ENCODE measurements at places on chromosomes 1 and 21.

DNA sequence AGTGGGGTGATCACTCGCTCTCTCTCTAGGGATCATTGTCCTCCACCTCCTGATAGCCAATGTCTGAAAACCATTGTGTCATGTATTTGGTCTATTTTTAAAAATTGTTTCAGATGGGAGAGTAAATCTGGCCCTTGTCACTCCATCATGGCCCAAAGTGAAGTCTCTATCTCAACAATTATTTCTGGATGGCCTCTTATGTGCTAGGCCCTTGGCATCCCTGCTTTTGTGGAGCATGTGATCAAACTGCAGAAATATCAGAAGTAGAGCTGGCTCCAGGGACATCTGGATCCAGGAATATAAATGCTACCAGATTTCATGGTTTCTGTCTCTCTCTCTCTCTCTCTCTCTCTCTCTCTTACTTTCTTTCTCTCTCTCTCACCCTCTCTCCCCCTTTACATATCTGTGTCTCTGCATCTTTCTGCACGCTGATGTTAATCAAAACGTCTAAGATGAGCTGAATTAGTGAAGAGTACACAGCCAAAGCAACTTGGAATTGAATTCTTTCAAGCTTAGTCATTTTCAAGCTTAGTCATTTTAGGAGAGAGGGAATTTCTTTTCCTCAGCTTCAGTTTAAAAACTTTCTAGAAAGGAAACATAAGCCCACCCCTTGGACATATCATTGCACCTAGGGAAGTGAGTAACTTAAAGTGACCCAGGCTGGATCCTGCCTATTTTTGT lies 47.4 kb upstream of the DOCK7 start:
- no peak for DNase-seq

DNA sequence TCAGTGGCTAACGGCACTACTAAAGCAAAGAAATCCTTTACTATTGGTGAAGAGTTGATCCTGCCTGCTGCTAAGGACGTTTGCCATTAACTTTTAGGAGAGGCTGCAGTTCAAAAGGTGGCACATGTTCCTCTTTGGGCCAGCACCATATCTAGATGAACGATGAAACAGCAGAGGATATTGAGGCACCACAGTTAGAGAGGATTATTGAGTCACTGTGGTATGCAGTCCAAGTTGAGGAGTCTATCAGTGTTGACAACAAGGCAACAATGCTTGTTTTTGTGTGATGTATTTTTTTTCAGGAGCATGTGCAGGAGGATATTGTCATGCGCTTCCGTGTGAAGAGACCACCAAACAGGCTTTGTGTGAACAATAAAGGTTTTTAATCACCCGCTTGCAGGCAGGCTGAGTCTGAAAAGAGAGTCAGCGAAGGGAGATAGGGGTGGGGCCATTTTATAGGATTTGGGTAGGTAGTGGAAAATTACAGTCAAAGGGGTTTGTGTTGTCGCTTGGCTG lies 80.9 kb downstream of the UCHL5 start:
- DNase-seq, result no peak

DNA sequence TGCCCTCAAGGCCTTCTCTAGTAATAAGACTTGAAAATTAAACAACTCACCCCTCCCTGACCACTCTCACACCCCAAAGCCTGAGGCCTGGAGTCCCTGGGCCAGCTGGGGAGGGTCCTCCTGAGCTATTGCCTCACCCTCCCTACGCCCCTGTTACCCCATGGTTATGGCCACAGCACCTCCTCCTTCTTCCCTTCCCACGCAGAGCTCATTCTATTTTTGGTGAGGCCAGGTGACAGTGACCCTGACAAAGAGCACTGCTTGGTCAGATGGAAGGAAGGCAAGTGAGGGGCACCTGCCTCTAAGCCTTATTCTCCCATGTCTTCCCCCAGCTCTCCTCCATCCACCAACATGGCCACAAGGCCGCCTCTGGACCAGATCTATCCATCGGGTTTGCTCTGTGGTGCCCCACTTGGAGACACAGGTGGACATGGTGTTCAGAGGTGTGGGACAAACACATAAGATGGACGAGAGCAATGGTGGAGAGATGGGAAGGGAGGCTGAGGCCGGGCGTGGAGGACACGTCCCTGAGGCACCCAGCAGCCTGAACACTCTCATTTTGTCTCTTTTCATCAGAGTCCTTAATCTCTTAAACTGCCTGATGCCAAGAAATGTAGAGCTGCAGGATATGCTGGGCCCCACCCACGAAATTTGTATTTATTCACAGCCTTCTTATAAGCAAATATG lies 42.6 kb downstream of the FCRL5 start:
- DNase-seq, result no peak

DNA sequence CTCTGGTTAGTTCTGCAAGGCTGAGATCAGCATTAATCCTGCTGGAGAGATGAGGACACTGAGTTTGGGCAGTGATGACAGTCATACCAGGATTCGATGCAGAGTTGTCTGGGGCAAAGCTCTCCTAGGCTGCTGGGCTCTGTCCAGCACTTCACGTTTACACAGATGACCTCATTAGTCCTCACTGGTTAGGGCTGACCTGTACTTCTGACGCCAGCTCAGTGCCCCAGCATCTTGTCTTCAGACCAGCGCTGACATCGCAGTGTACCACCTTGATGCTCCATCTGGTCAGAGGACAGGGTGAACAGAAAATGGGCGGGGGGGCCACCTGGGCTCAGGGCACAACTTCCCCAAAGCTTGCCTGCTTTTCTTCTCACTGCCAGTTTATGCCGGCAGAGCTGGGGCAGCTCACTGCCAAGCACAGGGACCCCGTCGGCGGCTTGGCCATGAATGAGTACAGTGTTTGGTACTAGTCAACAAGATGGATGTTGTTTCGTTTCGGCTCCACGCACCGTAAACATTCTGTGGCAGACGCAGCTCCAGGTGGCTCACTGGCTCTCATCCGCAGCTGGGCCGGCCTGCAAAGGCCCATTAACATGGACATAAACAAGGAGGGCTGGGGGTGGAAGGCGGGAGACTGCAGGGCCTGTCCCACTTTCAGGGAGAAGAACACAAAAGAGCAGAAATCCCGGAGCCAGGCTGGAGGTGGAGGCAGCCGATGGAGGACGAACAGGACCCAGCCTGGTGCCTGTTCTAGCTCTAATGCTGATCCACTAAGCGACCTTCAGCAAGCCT lies 118.7 kb downstream of the GLIS1 start:
- DNase-seq, result peak; percentile 72

DNA sequence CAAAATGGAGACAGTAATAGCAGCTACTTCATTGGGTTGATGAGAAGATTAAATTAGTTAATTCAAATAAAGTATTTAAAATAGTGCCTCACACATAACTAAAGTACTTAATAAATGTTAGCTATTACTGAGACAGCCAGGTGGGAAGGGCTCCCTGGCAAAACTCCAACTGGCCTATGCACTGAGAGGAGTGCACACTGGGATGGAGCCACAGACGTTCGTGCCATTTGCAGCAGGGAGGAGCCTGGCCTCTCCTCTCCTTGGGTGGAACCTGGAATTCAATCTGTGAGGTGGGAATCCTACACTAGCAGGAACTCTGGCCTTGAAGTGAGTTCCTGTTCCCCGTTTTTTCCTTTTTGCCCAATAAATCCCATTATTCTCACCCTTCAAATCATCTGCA lies 28.1 kb downstream of the SLC5A9 start:
- no peak for DNase-seq

DNA sequence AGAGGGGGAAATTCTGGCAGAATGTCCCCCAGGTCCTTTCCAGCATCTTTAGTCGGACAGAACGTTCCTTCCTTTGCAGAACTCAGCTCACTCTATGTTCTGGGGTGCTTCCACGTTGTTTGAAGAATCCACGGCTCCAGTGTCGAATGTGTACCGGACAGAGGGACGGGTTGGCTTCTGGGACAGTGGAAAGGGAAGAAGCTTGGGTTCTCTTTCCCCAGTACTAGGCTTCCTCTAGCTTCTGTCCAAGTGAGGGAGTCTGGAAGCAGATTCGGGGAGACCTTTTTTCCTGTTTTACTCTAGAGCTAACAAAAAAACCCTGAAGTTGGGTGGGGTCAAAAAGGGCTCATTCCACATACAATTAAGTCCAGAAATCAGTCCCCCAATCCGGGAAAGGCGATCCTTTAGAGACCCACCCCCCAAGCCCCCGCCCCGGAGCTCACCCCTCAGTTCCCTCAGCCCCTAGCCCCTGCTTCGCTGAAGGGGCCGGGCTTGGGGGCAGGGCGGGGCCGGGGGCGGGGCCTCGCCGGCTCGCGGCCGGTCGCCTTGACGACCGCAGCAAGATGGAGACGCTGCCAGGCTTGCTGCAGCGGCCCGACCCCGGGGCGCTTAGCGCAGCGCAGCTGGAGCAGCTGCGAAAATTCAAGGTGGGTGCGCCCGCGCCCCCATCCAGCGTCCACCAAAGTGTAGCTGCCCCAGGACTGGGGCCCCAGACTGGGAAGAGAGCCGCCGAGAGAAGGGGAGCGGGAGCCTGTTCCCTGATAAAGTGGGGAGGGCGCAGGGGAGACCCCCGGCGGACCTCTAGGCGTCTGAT lies at the start of gene RIIAD1:
RIIAD1 (plus strand) TSS at position 549 of the 814 bp plus-strand sequence; CDS start at position 564, 15 bp downstream.
- DNase-seq, result no peak

GRCh38 chr21:18810136-18810535 lies 406.6 kb upstream of the TMPRSS15 start:
- no peak for DNase-seq

DNA sequence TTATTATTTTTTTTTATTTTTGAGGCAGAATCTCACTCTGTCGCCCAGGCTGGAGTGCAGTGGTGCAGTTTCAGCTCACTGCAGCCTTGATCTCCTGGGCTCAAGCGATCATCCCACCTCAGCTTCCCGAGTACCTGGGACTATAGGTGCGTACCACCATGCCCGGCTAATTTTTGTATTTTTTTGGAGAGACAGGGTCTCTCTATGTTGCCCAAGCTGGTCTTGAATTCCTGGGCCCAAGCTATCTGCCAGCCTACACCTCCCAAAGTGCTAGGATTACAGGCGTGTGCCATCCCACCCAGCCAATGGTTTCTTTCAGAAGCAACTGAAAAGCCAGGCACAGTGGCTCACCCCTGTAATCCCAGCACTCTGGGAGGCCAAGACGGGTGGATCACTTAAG lies 2.3 kb downstream of the KRTCAP2 start:
- no peak for DNase-seq

- DNase-seq, result no peak
Observed at GRCh38 chr1:209567698-209568175, 15.8 kb upstream of the CAMK1G start.

- no peak for DNase-seq
Observed at GRCh38 chr1:212520299-212520698, 87.6 kb downstream of the NENF start.

GRCh38 chr21:27715131-27715530 lies 748.2 kb upstream of the ADAMTS5 start:
- peak; percentile 23 for DNase-seq

GRCh38 chr1:22916471-22916820 lies 56.2 kb downstream of the LACTBL1 start:
- DNase-seq, result no peak

DNA sequence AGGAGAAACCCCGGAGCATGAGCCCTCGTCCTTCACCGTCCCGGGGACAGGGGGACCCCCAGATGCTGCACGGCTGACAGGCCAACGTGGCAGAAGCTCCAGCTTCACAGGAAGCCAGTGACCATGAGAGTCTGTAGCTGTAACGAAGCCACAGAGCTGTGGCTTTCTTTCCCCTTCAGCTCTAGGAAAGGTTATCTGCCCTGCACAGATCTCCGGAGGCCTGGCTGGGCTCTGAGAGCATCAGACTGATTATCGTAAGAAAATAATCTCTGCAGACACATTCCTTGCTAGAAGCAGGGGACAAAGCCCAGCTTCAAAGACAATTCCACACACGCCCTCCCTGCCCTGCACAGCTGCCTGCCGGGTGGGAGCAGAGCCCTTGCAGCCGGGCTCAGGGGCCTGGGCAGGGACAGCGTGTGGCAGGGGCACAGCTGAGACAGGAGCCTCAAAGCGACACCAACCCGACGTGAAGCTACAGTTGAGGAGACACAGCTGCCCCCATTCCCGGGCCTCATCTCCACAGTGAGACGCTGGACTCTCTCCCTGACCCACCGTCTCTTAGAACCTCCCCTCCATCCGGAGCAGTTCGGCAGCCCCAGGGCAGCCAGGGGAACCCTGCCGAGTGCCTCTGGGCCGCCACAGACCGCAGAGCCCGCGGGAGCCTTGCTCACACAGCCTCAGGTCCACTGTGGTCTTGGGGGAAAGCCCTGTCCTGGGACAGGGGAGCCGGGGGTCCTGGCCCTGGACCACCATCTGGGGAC lies 30.6 kb downstream of the POFUT2 start:
- no peak for DNase-seq

- no peak for DNase-seq
Observed at GRCh38 chr1:47201179-47201578, 11.3 kb upstream of the PDZK1IP1 start.

DNA sequence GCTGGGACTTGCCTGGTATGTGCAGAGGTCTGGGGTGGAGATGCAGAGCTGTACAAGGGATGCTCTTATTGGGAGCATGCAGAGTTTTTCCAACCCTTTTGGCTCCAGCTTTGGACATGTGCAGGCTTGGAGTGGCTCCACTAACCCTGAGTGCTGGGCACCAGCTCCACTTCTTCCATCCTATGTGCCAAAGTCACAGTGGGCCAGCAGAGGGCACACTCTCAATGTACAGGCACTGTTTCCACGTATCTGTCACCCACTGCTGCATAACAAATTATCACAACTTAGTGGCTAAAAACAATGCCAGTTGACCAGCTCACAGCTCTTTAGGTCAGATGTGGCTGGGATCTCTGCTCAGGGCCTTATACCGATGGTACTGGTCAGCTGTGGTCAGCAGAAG lies 631.8 kb downstream of the AJAP1 start:
- no peak for DNase-seq

GRCh38 chr1:30808067-30808662 lies 50.6 kb upstream of the LAPTM5 start:
- DNase-seq, result no peak

DNA sequence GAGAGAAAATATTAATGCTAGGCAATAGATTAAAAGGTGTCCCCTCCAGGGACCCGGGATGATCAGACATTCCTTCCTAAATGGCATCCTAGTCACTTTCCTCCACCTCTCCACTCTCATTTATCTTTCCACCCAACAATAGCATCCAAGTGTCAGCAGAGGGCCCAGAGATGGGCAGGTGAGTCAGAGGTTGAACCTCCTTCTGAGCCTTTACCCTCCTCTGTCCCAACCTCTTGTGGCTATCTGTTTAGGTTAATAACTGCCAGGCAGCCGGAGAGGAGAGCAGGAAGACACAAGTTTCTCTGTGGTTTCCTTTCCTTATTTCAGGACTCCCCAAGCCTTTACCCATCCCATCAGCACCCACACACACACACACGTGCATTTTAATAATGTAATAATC lies 4.1 kb downstream of the GJA5 start:
- no peak for DNase-seq

DNA sequence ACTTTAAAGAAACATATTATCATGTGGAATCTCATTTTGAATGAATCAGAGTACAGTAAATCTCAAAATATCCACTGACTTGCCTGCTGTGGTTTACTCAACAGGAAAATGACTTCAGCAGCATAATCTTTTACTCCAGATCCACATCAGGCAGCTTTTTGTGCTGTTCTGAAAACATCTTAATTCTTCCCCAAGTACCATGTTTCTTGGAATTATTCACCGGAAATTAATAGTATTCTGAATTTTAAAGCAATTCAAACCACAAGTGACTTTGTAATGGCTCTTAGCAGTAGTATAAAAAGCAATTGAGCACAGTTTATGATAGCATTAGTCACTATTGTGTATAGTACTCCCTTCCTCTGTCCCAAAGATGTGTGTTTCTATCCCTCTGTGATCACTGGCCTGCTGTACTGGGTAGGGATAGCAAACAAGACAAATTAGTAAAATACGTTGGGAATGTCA lies 64.2 kb upstream of the ERRFI1 start:
- DNase-seq, result no peak

GRCh38 chr1:44624268-44624901 lies 49.9 kb downstream of the TMEM53 start:
- no peak for DNase-seq

- DNase-seq, result no peak
Observed at GRCh38 chr1:86218859-86219258, 62.3 kb upstream of the COL24A1 start.
